Muscle of arm (tissue), 14 donors: ENCODE measurements at places on chromosomes 3 and 15.

GRCh38 chr3:30289766-30290165, 316.6 kb upstream of the TGFBR2 start:
- no peak for DNase-seq

DNA sequence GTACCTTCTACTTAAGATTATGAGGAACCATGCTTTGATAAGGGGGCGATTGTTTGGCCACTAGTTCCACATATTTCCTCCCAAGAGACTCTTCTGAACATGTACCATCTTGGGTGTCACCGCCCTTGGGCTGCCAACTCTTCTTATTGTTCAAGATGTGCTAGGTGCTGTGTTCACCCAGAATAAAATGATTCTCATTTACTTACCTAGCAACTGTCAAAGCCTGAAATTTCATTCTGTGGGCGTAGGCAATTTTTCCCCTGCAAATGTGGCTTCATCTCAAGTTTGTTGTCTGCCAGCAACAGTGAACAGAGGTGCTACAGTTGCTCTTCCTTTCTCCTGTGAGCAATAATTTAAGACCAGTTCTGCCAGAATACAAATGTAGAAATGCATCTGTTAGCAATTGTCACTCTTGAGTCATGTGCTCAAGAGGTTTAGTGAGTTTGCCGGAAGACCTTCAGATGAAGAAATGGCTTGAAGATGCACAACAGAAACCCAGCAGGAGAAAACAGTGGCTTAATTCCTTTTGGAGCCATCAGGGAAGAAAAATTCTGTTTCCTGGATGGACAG, 41.3 kb upstream of the RARB start:
- DNase-seq = peak; percentile 53

DNA sequence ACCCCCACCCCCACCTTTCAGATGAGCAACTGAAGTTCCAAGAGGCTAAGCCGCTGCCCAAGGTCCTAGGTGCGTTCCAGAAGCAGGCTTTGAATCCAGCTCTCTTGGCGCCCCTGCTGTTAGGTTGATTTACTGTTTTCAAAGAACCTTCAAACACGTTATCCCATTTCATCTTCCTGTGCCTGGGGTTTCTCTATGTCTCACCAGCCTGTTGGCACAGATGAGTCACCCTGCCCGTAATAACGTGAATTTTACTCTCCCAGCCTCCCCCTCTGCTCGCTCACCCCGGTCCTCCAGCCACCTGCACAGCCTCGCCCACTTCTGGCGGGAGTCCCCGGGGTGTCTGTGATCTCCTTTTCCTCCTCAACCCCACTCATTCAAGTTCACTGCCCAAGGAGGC, 13.0 kb upstream of the TSEN2 start:
- no peak for DNase-seq

- no peak for DNase-seq
These were observed 104.8 kb downstream of the CORO2B start for GRCh38 chr15:68683551-68683950.

DNA sequence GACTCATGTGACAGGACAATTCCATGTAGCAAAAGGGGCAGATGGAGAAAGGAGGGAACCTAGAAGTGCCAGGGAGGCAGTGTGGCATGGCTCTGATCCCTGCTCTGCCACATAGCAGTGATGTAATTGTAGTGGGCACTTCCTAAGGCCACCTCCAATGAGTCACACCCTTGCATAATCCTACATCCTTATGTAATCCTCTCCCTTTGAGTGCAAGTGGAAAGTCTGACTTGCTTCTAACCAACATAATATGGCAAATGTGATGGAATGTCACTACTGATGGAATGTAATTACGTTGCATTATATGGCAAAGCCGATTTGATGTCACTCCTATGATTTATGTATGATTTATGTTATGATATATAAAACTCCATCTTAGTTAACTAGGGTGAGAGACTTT, 72.9 kb upstream of the ATP2C1 start:
- no peak for DNase-seq

DNA sequence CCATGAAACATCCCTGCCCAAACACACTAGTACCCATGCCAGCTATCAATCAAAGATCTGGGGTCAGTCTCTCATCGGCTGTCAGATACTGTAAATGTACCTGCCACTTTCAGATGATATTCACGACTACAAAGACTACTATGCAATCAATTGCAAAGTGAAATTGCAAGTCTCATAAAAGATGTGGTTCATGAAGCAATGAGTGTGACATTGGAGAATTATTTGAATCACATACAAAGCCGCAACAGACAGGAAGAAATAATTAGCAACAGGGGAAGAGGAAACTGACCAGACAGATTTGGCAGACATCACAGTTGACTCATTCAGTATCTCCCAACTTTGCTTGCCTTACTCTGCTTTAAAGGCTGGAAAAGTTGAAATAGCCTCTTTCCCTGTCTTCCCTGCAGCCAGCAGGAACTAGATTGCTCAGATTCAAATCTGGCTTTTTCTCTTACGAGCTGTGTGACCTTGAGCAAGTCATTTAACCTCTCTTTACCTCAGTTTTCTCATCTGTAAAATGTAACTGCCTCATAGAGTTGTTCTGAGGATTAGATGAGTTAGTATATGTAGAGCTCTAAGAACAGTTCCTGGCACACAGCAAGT, 95.7 kb upstream of the C3orf80 start:
- no peak for DNase-seq

DNA sequence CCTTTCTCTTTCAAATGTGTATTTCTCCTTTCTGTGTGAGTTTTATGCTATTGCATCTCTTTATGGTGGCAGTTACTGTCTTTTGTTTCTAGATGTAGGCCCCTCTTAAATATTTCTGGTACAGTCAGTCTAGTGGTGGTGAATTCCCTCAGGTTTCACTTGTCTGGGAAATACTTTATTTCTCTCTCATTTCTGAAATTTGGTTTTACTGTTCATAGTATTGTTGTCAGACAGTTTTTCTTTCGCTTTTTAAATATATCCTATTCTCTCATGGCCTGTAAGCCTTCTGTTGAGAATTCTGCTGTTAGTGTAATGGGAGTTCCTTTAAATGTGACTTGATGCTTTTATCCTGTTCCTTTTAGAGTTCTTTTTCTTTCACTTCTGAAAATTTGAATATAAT, 874.0 kb downstream of the PLOD2 start:
- no peak for DNase-seq

GRCh38 chr3:112470788-112471187, 28.5 kb downstream of the BTLA start:
- no peak for DNase-seq

DNA sequence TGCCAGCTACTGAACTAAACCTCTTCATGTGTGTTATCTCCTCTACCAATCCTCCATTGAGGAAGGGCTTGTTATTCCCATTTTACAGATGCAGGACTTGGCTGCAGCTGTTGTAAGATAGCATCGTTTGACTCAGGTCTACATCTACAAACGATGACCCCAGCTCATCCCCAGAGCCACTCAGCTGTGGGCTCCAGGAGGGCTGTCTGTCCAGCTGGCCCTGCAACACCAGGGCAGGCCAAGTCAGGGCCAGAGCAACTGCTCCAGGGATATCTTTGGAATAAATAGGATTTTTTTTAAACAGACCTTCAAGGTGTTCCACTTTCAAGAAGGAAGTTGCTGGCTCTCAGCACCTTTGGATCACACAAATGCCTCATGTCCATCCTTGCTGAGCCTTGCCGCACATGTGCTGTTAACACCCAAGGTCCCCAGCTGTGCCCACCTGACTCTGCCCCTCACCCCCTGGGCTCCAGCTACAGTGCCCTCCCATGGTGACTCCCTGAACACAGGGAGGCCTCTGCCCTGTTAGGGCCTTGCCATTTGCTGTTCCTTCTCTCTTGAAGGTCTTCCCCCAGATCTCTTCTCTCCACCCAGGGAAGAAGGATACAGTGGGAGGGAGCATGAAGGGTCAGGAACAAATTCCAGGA, 31.0 kb downstream of the ALDH1L1 start:
- DNase-seq = no peak

DNA sequence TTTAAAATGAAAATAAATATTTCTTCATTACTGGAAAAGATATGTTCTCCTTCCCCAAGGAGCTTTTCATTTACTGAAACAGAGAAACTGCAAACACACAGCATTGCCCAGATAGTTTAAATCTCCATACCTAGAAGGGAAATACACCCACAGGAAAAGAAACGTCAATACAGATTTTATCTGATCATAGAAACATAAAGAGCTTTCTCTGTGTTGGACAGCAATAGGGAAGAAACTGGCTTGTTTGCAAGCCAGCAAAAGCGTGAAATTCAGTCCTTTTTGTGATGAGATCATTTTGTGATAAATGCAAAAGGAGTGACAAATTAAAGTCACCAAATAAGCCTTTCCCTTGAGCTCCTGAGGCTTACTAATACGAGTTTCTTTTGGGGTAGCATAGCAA, 398.0 kb downstream of the TIGIT start:
- DNase-seq = no peak
